ENCODE measurements at places on chromosomes 16 and 17.

- H3K36me3 ChIP-seq, result peaks cover 8% of the 10 kb centered on the region
- no peaks in the 10 kb centered on the region for H3K27me3 ChIP-seq
- DNase-seq, result peak; percentile 7
- H3K27ac ChIP-seq, result no peak overlapping the region
Observed at GRCh38 chr17:18191236-18191667, 7.6 kb downstream of the ALKBH5 start.

GRCh38 chr16:52487849-52488457 lies 59.0 kb downstream of the TOX3 start:
- DNase-seq, result no peak
- H3K27me3 ChIP-seq, result no peaks in the 10 kb centered on the region
- H3K27ac ChIP-seq, result no peak overlapping the region

GRCh38 chr17:71495420-71495819 lies 625.4 kb upstream of the SOX9 start:
- H3K36me3 ChIP-seq, result no peaks in the 10 kb centered on the region
- DNase-seq, result no peak
- no peak overlapping the region for H3K27ac ChIP-seq

GRCh38 chr17:82670661-82671450 lies 22.6 kb upstream of the WDR45B start:
- no peaks in the 10 kb centered on the region for H3K27me3 ChIP-seq
- H3K27ac ChIP-seq, result no peak overlapping the region
- no peaks in the 10 kb centered on the region for H3K4me1 ChIP-seq
- no peaks in the 10 kb centered on the region for H3K36me3 ChIP-seq

DNA sequence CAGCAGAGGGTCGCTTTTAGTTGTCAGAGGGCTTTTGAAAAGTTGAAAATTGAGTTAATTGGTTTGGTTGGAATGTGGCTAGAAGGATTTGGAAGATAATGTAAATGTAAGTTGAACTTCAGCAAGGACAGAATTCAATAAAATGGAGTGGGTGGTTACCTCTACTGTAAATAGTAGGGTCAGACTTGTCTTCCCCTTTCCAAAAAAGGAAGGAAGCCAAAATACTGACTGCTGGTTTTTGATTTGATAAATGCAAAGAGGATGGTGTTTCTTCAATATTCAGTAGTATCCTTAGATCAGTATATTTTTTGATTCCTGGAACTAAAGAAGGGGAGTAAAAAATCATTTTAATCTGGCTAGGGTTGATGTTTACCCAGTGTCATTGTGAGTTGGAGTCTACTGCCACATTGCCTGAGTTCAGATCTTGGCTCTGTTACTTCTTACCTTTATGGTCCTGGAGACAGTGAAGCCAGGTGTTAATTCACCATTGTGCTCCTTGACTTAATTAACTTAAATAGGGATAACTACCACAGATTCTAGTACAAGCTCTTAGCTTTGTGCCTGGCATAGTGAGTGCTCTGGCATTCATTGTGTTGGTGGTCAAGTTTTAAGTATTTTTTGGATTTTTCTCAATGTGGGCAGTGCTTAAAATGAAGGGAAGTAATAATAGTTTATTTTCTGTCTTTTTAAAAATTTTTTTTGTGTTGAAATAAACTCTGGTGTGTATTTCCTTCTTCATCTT lies 4.4 kb downstream of the HAPSTR1 start:
- no peak overlapping the region for H3K27ac ChIP-seq
- no peaks in the 10 kb centered on the region for H3K27me3 ChIP-seq
- peaks cover 20% of the 10 kb centered on the region for H3K4me1 ChIP-seq

DNA sequence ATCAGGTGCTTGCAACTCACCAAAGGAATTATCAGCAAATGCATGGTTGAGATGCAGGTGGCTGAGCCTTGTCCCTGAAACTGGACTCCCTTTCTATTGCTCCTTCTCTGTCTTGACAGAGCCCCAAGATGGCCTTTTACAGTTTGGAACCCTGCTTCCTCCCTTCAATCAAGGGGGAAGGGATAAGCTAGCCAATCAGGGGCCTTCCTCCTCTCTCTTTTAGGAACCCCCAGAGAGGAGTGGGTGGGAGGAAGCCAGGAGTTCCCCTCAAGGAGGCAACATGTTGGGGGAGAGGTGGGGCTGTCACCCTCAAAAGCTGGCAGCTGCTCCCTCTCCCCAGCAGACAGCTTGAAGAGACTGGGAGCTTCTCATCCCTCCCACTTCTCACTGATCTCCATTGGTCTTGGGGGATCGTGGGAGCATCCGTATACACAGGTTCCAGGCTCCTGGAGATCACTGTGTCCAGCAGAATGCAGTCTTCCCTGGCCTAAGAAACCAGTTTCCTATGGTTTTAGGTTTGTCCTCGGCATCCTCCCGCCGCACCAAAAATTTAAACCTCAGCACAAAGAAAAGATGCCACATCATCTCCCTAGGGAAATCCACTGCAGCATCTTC lies 7.2 kb downstream of the RASL10B start:
- no peak for DNase-seq
- H3K36me3 ChIP-seq, result no peaks in the 10 kb centered on the region
- no peak overlapping the region for H3K4me3 ChIP-seq
- no peaks in the 10 kb centered on the region for H3K4me1 ChIP-seq
- no peak overlapping the region for H3K27ac ChIP-seq
- peaks cover 28% of the 10 kb centered on the region for H3K27me3 ChIP-seq

GRCh38 chr17:38885044-38885727 lies 15.3 kb downstream of the LASP1 start:
- H3K27me3 ChIP-seq, result no peaks in the 10 kb centered on the region
- H3K4me3 ChIP-seq, result no peak overlapping the region
- DNase-seq, result no peak
- H3K36me3 ChIP-seq, result peaks cover 25% of the 10 kb centered on the region
- peaks cover 46% of the 10 kb centered on the region for H3K4me1 ChIP-seq
